ENCODE measurements at places on chromosomes 3 and 15.
A peak's percentile ranks its signal among the peaks of the same experiment; 100 is the strongest.

DNA sequence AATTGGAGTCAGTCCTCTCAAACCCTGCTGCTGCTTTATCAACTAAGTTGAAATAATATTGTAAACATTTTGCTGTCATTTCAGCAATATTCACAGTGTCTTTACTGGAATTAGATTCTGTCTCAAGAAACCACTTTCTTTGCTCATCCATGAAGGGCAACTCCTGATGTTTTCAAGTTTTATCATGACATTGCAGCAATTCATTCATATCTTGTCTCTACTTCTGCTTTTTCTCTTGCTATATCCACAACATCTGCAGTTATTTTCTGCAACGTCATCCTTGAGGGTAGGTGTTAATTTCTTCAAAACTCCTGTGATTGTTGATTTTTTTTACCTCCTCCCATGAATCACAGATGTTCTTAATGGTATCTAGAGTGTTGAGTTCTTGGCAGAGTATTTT, 181.6 kb downstream of the EPHA6 start:
- no peak for DNase-seq

DNA sequence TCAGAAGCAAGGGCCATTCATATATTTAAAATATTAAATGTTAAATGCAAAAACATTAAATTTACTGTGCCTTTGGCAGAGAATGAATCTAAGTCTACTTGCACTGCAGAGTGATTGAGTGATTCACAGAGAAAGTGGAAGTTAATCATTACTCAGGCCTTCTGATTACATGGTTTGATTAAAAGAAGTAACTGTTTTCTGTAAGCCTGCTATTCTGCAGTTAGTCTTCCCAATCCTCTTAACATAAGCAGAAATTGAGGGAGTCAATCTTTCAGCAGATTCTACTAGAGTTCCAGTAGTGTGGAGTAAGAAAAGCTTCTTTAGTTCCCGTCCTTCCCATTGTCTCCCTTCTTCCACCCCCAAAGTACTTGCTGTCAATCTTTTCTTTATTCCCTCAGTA, 1.5 kb downstream of the NLGN1 start:
- no peak for DNase-seq

DNA sequence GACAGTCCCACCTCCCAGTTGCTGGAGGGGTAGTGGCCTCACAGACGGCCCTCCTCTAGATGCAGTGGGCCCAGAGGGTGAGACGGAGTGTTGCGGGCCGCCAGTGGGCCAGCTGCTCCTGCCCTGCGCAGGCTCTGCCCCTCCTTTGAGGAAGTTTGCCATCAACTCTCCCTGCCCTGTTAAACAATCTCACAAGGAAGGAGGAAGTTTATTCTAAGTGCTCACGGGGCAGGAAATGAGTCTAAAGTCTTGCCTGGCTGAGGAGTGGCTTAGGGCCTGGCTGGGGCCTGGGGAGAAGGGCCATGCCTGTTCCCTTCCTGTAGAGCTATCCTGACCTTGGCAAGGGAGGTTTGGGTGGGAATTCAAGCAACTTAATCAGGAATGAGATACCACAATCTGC, at the start of gene FAM3D:
FAM3D (minus strand) TSS at position 92 of the 400 bp plus-strand sequence. CDS start 11,211 bp downstream, outside the sequence.
- no peak for DNase-seq

GRCh38 chr15:57306161-57306943, 70.0 kb upstream of the CGNL1 start:
- no peak for DNase-seq

GRCh38 chr3:156207802-156208685, 87.7 kb downstream of the KCNAB1 start:
- no peak for DNase-seq

- no peak for DNase-seq
Observed at GRCh38 chr3:41018855-41019254, 180.4 kb upstream of the CTNNB1 start.

- DNase-seq, result no peak
Observed at GRCh38 chr3:118941236-118941635, 93.4 kb downstream of the IGSF11 start.

DNA sequence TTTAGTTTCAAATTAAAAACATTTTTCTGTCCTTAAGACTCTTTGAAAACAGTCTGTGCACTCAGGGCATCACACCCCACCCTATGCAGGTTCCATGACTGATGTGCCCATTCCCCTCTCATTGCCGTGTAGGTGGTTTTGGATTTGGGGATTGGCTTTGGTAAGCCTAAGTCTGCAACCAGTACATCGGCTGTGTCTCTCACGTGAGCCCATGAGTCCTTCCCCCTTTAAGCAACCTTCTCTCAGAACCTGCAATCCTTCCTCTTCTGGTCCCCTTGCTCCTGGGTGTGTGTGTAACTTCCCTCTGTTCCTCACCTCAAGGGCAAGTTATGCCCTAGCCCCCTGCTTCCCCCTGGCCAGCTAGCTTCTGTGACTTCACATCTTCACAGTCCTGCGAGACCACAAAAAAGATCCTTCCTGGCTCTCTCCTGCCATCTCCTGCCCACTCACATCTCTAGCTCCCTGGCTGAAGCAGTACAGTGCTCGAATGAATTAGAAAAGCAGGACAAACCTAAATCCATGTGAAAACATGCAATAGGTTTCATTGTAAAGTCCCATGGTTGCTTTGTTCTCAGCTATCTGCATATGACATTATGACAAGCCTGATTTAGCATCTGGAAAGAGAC, 126.7 kb downstream of the UACA start:
- no peak for DNase-seq

DNA sequence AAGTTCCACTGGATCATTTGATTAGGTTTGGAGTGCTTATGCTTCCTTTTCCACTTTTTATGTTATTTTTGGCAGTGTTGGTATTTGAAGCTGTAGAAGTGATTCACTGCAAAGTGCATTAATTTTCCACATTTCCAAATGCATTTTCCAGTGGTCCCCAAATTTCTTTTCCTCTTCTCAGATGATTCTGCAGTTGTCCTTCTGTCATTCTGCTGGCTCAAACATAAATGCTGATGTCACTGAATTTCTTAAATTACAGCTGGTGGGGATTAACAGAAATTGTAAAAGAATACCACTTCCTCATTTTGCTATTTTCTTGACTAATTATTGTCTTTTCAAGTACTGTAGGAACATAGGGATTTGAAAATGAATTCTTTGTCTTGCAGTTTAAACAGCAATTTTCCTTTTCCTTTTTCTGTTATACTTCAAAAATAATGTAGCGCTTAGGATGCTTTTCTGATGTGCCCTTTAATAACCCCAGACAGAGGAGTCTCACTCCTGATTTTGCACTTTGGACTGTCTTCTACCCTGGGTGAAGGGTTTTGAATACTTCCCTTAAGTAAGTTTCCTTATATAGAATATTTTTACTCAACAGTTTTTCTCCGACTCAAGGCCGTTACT, 25.0 kb downstream of the MITF start:
- no peak for DNase-seq

- DNase-seq, result no peak
Observed at GRCh38 chr15:71678191-71678590, 132.2 kb upstream of the NR2E3 start.

DNA sequence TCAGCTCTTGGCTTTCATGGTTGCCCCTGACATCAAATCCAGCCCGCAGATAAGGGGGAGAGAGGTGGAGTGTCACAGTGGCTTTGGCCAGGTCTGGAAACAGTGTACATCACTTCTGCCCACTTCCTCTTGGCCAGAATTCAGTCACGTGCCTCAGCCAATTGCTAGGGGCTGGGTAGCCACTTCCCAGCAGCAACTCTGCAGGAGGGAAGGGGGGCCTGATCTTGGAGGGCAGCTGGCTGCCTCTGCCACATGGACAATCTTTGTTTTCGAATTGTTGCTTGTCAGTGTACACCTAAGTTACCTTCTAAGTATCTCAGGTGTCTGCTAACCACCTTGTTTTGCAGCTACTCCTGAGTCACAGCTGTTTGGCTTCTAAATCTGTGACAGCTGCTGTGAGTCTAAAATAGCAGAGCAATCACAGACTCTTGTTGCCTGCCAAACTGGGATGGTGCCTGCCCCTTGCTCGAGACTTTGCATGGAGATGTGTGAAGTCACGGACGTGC, 41.0 kb upstream of the LIMD1 start:
- DNase-seq, result no peak

- DNase-seq, result no peak
Observed at GRCh38 chr15:71511796-71512681, 298.3 kb upstream of the NR2E3 start.

GRCh38 chr3:137008976-137009375, 51.2 kb downstream of the IL20RB start:
- DNase-seq, result no peak

DNA sequence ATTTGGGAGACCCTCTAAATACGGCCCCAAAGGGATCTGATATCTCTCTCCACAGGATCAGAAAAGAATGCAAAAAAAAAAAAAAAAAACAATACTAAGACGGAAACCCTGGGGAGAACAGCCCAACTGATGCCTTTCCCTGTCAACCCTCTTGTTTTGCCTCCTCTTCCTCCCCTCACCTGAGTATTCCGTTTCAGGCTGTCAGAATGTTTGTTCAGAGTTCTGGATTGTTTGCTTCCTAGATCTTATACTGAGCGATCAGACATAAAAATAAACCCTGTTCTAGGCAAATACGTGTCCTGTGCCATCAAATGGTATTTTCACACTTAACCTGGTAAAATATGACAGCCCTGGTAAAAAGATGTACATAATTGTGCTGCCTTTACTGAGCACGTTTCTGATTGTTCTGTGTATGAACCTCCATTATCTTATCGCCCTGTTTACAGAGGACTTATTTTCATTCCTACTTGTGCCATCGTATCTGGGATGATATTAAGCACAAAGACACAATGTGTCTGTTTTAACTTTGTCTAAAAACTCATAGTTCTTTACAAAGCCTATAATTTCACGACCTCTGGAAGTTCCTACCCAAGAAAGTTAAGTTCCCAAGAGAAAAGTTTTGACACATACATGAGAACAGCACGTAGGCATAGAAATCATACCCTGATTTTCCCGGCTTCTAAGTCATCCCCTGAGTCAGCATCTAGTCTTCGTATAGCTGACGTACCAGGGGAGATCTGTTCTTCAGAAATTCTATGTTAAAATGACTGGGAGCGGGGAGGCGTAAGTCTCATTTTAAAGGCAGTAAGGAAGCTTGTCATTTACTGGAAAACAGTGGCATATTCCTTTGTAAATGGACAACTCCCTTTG, 856 bp downstream of the ZBTB38 start:
- no peak for DNase-seq

DNA sequence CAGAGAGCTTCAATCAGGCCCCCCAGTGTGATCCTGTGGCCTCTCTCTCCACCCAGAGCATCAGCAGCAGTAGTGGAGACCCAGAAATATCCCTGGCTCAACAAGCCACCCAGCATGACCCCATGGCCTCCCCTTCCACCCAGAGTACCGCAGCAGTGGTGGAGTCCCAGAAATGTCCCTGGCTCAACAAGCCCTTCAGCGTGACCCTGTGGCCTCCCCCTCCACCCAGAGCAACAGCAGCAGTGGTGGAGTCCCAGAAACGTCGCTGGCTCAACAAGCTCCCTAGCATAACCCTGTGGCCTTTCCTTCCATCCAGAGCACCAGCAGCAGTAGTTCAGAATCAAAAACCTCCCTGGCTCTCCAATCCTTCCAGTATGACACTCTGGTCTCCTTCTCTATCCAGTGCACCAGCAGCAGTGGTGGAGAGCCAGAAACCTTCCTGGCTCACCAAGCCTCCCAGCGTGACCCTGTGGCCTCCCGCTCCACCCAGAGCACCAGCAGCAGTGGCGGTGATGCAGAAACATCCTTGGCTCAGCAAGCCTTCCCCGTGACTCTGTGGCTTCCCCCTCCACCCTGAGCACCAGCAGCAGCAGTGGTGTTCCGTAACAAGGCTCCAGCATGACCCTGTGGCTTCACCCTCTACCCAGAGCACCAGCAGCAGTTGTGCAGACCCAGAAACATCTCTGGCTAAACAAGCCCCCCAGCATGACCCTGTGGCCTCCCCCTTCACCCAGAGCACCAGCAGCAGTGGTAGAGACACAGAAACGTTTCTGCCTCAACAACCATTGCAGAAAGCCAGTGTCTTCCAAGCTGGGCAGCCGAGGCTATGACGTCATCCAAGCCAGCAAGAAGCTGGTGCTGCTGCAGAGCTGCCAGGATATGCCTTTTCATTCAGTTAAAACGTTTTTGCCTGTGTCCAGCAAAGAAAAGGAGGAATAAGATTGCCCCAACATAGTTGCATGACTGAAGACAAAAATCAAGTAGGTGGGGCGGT, 61.3 kb upstream of the TAMM41 start:
- no peak for DNase-seq

- no peak for DNase-seq
Observed at GRCh38 chr15:62208367-62208766, 43.3 kb upstream of the C2CD4B start.

DNA sequence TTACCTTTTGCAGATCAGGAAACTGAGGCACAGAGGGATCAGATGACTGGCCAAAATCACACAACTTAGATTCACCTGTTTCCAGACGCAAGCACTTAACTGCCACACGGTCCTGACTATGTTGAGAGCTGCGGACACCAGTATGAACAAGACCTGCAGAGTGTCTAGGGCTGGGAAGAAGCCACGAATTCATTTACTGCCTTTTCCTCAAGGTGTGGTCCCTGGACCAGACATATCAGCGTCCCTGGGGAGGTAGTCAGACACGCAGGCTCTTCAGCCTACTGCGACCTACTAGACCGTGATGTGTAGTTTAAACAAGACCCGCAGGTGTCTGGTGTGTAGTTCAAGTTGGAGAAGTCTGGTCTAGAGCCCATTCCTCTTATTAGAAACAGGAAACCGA, 541 bp upstream of the SLC6A11 start:
- no peak for DNase-seq

- DNase-seq, result peak; percentile 69
Observed at GRCh38 chr3:99012051-99012450, 110.6 kb upstream of the DCBLD2 start.

DNA sequence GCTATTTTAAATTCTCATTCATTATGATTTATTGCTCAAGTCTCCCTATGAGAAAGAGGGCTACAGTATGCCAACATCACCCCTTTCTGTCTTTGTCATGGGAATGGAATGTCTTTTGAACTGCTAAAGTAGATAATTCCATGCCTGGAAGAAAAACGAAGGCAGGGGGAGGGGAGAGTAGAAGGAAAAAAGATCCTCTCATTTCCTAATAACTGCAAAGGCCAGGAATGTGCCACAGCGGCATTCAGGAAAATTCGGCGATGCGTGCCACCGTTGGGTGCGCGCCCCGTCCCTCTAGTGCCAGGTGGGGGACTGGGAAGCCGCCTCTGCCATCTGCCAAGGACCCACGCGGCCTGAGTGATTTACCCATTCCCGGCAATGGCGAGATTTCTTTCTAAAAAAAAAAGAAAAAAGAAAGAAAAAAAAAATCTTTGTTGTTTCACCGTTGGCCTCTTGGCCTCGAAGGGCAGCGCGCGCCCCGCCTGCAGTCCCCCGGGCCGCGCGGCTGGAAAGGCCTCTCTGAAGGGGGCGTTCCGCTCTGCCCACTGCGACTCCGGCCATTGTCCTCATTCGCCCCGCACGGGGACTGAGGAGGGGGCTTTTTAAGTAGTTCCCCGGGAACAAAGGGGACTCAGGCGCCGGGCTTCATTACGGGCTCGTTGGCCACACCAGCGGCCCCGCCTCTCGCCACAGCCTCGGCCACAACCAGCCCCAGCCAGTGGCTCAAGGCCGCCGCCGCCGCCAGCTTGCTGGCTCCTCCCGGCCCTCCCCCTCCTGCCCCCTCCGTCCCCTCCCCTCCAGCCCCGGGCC, 54.5 kb downstream of the CPN2 start:
- DNase-seq, result no peak

GRCh38 chr3:69462022-69462825, 76.3 kb upstream of the FRMD4B start:
- no peak for DNase-seq
